ENCODE measurements at places on chromosomes 6 and 20. TPM values are rescaled to one million over a fixed set of nuclear protein-coding genes. Genes with fewer than 3 reads are reported as not detected.

DNA sequence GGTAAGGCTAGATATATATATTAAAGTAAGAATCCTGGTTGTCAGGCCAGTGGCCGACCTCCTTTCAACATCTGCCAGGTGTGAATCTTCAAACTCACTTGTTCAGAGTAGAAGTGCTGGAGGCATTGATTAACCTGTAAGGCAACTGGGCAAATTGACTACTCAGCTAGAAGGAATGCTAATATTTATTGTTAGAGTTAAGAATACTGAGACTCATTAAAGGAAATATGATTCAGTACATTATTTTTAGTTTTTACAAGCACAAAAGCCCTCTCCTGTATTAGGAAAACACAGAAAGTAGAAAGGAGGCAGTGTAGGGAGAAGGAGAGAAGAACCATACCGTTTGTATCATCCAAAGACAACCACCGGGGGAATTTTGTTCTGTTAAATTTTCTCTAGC lies 53.5 kb downstream of the RIPOR2 start:
- no peak for DNase-seq

DNA sequence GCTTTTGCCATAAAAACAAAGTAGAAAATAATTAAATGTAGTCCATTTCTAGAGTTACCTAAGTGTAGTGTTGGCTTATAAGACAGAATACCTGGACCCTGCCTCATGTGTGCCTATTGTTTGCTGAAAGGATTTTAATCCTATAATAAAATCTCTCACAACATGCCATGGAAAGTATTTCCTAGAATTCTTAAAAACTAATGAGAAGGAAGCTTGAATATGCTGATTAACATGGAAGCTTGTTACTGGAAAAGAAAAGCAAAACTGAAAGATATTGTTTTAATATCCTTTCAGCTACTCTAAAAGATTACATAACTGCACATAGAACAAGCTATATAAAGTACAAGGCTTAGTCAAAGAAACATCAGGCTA lies 18.0 kb upstream of the FAM135A start:
- DNase-seq, result no peak

GRCh38 chr20:12023194-12023795 lies 105.6 kb downstream of the BTBD3 start:
- DNase-seq, result no peak

Gene ULBP2
- polyA plus RNA-seq, result 0.73 TPM

DNA sequence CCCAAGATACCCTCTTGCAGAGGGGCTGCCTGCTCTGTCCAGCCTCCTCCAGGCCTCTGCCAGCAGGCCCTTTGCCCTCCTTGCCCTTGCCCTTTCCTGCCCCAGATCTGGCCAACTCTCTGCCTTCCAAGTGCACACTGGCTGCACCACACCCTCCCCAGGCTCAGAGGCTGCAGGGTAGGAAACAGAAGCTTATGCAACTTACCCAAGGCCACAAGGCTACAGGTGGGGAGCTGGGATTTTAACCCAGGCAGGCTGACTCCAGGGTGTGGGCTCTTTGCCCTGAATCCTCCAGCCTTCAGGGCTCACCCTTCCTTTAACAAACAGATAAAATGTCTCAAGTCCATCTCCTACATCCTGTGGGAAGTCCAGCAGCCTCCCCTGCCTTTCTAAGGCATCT lies 14.5 kb upstream of the TRAF3IP2 start:
- DNase-seq, result no peak

Gene SIRPB1
- 2.5 TPM for polyA plus RNA-seq

GRCh38 chr6:52495922-52496321 lies 75.8 kb downstream of the EFHC1 start:
- no peak for DNase-seq

- DNase-seq, result no peak
Measured at GRCh38 chr20:23419995-23420901, 1.0 kb downstream of the NAPB start.

- DNase-seq, result no peak
Measured at GRCh38 chr6:38033442-38033982, 214.0 kb downstream of the ZFAND3 start.

GRCh38 chr20:55090286-55090685 lies 614.9 kb downstream of the DOK5 start:
- DNase-seq, result no peak

GRCh38 chr6:122028933-122029522 lies 370.4 kb upstream of the HSF2 start:
- DNase-seq, result no peak

- no peak for DNase-seq
Measured at GRCh38 chr6:160510199-160510598, 153.9 kb downstream of the LPA start.

Gene DEFB125
- not detected for polyA plus RNA-seq

- DNase-seq, result no peak
Measured at GRCh38 chr6:114534813-114535212, 192.0 kb upstream of the HS3ST5 start.

DNA sequence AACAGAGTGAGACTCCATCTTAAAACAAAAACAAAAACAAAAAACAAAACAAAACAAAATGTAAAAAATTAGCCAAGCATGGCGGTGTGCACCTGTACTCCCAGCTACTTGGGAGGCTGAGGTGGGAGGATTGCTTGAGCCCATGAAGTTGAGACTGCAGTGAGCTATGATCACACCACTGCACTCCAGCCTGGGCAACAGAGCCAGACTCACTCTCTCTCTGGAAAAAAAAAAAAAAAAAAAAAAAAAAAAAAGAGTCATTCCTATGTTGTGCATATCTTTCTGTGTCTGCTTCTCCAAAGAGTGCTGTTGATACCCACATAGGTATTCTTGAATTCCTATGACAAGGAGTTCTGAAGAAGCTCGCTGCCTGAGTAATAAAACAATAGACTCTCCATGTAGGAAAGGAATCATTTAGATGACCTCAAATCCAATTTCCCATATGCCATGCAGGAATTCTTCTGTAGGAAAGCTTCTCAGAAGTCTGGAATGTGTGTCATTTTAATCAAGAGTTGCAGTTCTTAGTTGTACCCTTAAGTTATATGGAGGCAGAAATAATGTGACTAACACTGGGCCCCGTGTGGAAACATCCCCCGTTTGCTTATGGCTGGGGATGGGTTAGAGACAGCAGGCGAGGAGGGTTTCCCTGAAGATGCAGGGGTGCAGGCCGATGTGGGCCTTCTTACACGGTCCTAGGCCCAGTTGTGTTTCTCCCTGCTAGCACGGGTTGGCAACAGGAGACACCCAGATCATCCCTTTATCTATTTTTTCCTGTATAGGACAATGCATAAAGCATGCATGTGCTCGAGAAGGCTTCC lies 79.4 kb downstream of the ZDHHC14 start:
- DNase-seq, result no peak

Gene RNF182
- 38.1 TPM for polyA plus RNA-seq

DNA sequence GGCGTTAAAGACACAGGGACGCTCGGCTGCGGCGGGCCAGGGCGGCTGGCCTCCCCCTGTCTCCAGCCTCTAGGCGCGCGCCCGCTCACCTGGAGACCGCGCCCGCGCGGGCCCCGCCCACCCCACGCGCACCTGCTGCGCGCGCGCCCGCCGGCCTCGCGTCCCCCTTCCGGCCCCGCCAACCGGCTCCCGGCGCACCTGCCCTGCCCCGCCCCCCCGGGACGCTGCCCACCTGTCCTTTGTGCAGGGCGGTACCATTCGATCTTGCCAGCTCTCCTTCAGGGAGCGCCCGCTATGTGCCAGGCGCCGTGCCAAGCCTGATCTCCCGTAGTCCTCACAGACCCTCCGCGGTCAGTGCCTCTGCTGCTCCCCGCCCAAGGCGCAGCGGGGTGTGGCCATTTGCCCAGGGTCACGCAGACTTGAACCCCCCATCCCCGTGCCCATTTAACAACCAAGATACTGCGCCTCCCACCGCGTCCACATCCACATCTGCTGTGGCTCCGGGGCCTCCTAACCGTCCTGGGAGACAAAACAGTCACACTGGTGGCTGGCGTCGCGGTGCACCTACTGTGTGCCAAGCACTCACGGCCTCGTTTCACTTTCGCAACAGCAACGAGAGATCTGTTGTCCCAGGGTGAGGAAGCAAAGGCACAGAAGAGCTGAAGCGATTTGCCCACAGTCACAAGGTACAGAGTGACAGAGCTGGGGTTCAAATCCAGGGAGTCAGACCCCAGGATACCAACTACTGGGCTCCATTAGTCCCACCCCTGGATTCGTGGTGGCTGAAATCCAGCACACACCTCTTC lies 48.1 kb downstream of the NOL4L start:
- peak; percentile 36 for DNase-seq

- no peak for DNase-seq
Measured at GRCh38 chr20:6562111-6562510, 205.4 kb upstream of the BMP2 start.

Gene MYMX
- not detected for polyA plus RNA-seq

DNA sequence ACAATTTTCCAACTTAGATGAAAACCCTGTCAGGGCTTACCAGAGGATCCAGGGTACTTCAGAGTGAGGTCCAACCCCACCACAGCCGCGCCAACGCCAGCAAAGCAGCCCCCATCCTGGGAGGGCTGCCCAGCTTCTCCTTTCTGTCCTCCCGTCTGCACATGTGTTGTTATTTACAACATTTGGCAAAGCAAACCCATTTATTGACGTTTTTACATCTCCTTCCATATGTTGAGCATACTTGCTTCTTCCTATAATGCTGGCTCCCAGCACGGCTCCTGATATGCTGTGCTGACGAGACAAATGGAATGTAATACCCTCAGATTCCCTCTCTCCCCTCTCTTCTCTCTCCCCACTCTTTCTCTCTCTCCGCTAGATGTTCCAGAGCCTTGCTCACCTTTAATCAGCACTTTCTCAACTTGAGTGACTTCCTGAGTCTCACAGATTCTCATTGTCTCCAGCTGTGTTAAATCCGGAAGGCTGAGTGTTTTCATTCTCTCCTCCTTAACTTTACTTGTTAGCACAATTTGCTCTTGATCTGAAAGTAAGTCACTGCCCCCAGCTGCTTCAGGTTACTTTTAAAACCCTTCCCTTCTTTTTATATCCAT lies 22.7 kb downstream of the RCAN2 start:
- no peak for DNase-seq

Gene ATP5F1E
- polyA plus RNA-seq, result 87.4 TPM

DNA sequence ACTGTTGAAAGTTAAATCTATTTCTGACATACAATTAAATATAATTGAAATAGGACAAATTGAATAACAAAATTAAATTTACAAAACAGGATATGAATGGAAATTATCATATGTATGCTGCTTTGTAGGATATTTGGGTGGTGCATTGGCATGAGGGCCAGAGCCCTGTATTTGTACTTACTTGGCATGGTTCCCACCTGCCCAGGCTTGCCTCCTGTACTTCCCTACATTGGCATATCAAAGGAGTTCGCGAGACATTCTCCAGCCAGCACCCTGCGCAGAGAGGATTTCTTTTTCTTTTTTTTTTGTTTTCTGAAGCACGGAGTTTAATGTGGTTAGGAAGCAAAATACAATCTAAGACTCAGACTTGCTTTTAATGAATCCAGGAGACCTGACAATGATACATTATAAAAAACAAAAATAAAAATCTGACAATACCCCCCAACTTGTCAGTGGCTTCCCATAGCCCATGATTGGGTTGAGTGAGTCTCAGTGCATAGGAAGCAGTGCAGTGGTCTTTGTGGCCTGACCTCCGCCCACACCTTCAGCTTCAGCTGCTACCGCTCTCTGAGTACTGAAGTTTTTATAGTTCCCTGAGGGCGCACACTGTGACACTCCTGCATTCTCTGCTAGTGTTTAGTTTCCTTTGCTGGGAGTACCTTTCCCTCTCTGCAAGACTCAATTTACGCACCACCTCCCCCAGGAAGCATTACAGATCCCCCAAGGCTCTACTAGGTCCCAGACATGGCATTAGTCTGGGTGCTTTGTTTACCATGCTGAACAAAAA lies 440.8 kb downstream of the UTRN start:
- peak; percentile 48 for DNase-seq

Gene DLL1
- 22.0 TPM for polyA plus RNA-seq

DNA sequence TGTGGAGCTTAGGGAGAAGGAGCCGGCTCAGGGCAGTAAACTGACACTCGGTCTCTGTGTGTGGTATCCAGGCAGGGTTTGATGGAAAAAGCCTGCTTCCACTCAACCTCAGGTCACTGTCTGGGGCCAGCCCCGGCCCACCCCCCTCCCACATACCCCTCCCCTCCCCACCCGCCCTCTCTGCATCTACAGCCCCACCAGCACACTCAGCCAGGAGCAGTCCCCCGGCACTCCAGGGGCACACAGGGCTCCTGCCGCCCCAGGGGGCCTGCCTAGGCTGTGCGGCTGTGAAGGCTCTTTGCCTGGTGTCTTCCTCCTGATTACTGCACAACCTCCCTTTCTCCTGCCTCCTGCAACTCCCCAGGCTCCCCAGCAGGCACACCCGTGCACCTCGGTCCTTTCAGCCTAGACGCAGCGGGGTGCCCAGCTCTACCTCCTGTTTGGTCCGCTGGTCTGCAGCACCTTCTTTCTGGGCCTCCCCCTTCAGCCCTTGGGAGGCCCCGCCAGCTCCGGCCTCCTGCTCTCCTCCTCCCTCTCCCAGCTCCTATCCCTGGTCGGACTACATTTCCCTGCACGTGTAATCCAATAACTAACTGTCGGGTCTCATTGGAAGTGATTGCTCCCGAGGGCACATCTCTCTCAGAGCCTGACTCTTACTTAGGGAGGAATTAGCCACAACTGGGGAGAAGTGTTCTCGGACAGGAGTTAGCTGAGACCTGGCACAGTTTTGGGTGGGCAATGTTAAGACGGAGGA lies 1.3 kb upstream of the FOXF2 start:
- no peak for DNase-seq

- DNase-seq, result no peak
Measured at GRCh38 chr6:113585246-113585645, 271.9 kb upstream of the MARCKS start.

Gene PPP1R3D
- 8.9 TPM for polyA plus RNA-seq

DNA sequence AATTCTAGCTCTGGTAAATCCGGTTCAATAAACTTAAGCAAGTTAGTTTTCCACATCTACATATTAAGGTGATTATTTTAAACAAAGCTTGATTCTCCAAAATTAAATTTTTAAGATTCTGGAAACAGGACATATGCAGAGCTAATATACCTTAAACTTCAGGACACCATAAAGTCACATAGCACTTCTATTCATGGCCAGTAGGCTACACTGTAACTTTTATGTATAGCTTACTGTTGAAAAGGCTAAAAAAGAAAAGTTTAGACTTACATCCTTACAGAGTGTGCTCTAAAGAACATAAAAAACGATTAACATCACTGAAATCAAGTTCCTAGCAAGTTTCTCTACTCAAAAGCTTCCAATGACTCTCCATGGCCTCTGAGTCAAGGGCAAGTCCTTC lies 224.7 kb downstream of the PTPRK start:
- no peak for DNase-seq

GRCh38 chr6:25017486-25017885 lies 81.7 kb upstream of the RIPOR2 start:
- DNase-seq, result no peak

DNA sequence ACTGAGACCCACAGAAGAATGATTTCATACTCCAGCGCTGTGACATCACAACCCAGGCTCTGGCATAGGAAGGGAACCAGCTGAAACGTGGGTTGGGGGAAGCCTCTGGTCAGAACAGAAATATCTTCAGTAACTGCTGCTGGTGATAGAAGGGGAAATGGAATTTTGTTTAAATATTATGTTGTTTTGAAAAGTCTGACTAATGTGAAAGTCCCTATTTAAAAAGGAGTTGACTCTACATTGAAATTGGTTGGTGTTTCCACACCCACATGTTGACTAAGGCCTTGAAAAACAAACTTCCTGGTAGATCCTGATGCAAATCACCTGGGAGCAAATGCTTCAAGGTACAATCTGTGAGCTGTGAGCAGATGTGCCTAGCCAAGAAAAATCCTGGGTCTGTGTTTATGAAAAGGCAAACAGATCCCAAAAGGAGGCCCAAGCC lies 24.5 kb upstream of the TCP11 start:
- DNase-seq, result no peak

Data from brain (organoid and tissue), 16 donors.